AG04449 (cell line): ENCODE measurements at places on chromosomes 12 and 14.

DNA sequence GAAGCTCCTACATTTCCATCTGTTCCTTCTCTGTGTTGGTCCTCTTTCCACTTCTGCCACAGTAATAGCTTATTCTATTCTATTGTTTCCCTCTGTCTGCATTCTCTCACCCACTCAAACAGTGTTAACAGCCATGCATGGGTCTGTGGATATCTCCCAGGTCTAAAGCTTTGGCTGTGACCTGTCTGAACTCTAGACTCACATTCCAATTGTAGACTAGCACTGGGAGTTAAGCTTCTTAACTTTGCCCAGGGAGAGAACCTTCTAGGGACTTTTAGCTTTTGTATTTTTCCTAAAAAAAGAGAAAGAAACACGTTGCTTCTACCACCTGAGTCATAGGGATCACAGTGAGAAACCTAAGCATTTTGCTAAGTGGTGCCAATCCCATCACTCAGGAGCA is 36.7 kb downstream of the PTPRR start:
- no peak for DNase-seq

DNA sequence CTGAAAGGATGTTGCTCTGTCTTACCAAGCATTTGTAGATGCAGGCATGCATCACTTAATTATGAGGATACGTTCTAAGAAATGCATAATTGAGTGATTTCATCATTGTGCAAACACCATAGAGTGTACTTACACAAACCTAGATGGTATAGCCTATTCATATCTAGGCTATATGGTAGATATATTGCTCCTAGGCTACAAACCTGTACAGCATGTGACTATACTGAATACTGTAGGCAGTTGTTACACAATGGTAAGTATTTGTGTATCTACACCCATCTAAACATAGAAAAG is 75.9 kb downstream of the IFT81 start:
- no peak for DNase-seq

- no peak for DNase-seq
Measured at GRCh38 chr12:5510251-5510805, 78.4 kb downstream of the NTF3 start.

DNA sequence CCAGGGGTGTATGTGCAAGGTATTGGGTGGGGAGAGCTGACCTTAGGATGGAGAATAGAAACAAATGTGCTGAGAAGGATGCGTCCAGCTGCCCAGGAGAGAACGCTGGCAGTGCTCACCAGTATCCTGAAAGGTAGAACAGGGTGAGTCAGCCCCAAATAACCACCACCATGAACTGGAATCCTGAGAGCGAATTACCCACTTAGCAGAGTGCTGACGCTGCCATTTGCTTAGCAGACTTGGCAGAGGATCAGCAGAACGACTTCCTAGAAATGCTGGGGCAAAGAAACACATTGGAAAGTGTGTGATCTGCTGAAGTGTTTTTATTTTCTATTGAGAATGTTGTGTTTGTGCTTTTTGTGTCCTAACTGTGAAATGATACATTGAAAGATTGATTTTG is 213.6 kb downstream of the ADGRD1 start:
- no peak for DNase-seq

DNA sequence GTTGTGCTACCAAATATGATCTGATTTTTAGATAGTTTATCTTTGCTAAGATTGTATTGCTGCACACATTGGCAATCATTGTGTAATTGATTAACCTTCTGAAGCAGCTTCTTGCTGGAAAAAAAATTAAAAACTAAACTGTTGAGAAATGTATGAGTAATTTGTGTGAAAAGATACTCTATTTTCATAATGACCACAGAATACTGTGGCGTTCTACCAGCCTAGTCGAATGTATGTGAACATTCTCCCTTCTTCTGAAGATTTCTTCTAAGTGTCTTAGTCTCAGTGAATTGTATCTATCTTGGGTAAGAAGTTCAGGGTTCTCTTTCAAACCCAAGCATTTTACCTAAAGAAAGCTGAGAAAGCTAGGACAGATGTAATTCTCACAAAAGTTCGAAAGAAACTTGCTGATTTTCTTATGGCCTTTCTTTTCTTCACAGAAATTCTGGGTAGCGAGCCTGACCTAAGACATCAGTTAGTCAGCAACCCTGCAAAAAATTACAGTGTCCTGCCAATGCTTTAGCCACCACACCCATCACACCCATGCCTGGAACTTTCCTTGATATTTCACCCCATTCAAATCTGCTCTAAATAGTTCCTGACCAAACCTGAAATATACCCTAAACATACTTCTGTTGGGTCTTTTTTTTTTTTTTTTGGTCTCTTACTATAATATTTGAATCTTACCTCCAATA is 27.1 kb upstream of the C12orf71 start:
- DNase-seq: no peak

DNA sequence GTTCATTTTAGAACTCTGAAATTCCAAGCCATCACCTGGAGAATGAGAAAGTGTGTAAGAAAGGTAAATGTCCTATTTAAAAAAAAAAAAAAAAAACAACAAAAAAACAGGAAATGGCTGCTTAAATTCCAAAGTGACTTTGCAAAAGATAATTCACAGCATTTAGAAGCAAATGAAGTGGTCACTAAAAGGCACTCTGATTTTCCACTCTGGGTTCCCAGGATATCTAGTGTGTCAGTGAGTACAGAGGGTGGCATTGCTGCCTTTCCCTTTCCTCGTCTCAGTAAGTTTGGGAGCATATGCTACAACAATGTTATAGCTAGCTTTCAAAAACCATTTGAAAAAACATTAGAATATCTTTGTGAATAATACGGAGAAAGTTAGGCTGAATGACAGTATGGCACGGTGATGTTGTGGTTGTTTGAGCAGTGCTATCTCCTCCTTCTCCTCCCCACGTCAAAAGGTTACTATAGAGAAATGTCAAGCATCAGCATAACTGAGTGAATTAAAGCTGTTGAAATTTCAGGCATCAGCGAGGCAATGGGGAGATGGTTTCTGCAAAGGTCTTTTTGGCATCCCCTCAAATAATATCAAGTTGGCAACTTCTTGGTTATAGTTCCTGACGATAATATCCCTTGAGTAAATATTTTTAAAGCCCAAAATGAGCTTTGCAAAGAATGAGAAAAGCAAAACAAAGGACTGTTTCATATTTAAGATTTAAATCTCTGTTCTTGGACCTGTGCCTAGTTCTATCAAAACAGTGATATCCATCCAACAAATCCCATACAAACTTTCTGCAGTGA is 164.5 kb upstream of the E2F7 start:
- no peak for DNase-seq

DNA sequence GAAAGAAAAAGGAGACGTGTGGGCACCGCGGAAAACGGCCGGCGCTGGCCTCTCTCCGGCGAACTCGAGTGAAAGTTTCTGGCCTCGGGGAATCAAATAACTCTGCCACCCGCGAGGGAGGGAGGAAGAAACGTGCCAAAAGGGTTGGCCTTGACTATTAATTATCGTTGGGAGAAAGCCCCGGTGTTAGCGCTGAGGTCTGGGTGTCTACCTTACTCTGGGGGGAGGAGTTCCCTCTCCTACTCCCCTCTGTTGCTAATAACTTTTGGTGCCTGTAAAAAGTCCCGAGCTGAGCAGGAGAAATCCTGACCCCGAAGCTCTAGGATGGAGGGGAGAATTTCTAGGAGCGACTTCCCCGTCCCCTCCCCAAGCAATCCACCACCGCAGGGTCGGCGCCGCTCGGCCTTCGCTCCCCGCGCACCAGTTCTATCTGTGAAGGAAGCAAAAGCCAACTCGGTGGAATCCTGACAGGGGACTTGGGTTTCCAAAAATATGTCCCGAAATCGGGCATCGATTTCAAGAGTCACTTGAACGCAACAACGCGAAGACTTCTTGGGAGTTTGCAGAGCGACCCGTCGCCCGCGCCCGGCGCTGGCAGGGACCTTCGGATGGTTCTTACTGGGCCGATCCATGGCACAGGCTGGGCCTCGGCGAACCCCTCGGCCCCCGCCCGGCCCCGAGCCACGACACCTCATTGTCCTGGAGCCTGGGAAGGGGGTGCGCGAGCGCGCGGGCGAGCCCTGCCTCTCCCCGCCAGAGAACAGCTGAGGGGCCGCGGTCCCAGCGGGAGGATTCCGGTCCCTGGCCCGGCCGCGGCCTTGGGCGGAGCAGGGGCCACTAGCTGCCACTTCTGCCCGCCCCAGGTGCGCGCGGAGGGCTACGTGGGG is 1.7 kb downstream of the OTX2 start:
- DNase-seq: no peak

DNA sequence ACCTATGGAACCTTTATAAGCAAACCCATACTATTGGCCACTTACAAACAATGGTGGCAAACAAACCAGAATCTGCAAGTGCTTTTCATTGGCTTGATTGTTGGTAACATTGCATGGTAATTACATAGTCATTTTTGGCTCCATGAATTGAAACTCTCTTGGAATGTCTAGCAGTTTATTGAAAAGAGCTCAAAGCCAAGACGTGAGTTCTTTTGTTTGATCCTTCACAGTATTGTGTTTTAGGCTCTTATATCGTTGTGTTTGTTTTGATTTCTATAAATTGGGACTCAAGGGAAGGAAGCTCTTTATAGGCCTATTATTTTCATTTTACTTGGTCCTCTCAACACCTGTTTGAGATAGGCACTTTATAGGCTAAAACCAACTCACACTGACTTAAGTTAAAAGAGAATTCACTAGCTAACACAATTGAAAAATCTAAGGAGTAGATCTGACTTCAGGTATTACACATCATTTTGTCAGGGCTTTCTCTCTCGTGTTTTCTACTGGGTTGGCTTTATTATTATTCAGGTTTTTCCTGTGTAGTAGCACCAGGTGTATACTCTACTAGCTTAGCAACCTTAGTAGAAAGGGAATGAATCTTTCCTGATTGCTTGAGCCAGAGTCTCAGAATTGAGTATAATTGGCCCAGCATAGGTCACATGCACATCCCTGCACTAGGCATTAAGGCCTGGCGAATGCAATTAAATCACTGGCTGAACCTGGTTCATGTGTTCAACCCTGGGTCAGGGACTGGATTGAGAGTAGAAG is 341.4 kb downstream of the RAD51B start:
- no peak for DNase-seq
